ENCODE measurements at places on chromosomes 6 and 20.
A peak's percentile ranks its signal among the peaks of the same experiment; 100 is the strongest.

DNA sequence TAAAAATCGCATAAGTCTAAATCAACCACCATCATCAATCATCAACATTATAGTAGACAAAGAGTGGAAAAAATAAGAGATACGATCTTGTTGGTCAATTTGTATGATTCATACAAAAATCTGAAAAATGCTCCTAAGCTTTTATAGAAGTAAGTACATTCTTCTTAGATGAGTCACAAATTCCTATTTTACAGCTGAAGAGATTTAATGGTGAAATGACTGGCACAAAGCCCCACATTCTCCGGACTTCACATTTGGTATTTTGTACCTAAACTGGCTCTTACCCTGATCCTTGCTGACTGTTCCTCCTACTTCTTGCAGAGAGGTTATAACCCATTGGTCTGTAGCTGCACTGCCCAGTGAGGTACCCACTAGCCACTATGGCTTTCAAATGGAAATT, 29.9 kb upstream of the PREP start:
- no peak for DNase-seq

DNA sequence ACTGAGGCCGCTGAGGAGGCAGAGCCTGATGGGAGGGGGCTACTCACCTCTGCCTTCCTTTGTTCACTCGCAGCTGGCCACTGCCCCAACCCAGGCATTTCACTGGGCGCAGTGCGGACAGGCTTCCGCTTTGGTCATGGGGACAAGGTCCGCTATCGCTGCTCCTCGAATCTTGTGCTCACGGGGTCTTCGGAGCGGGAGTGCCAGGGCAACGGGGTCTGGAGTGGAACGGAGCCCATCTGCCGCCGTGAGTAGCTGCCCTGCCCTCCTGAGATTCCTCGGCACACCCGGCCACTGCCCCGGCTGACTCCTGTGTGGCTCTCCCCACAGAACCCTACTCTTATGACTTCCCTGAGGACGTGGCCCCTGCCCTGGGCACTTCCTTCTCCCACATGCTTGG, 6.0 kb downstream of the C2 start:
- no peak for DNase-seq

DNA sequence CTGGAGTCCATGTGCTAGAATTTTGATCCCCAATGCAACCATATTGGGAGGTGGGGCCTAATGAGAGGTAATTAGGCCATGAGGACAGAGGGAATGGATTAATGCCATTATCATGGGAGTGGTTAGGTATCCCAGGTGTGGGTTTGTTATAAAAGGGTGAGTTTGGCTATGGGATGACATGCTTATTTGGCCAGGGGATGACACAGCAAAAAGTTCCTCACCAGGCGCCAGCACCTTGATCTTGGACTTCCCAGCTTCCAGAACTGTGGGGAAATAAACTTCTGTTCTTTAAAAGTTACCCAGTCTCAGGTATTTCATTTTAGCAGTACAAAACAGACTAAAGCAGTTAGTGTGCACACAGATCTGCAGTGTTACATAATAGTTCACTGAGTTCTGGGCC, 84.1 kb downstream of the ADGB start:
- no peak for DNase-seq

- DNase-seq: no peak
Measured at GRCh38 chr6:142132625-142133024, at the start of gene GJE1. TSS of gene GJE1 (plus strand) at chr6:142132925. CDS start at chr6:142133159, 234 bp downstream.

DNA sequence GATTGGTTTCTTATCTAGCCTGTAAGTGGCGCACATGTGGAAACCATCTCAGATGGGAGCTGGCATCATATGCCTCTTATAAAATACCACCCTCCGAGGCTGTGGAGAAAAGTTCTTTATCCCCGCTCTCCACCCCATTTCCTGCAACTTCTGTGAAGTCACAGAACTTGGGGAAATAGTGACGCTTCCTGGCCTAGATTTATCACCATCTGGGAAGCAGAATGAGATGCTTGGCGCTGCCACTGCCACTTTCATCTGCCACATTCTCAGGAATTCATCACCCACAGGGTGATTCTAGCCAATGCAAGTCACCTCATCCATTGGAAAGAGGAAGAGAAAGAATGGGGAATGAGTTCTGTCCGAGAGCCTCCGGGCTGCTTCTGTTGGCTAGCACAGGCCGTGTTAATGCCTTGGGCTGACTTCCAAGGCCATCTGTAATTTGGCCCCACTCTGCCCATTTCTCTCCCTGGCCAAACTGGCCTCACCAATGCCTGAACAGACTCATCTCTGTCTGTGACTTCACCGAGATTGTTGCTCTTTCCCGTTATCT, 148.8 kb upstream of the SOX4 start:
- no peak for DNase-seq

- DNase-seq: no peak
Measured at GRCh38 chr20:52941808-52942207, 30.4 kb upstream of the TSHZ2 start.

DNA sequence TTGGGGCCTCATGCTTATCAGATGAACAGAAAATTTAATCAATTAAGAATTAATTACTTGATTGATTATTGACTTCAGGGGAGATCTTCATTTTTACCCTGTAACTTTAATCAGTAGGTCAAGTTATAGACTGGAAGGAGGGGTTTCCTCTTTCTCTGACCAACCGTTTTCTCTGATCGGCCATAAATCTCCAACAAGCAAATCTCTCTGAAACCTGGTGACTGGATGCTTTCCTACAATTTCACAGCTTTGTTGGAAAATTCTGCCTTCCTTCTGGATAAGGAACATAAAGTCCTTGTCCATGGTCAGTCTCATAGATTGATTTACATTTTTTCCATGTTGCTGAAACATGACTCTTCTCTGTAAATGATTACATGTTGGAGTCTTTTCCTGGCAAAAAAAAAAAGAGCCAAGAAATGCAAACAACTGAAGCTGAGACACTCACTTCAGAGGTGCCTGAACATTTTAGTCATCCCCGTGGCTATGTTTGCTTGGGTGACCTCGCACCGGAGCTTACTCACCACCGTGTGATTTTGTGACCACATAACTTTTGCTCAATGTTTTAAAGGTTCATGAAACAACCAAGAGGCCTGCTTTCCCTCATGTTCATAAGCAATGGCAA, 31.0 kb downstream of the IRF4 start:
- no peak for DNase-seq

GRCh38 chr6:14921878-14922671, 323.8 kb upstream of the JARID2 start:
- DNase-seq: no peak

GRCh38 chr6:11711003-11711983, 67.3 kb downstream of the ADTRP start:
- no peak for DNase-seq

DNA sequence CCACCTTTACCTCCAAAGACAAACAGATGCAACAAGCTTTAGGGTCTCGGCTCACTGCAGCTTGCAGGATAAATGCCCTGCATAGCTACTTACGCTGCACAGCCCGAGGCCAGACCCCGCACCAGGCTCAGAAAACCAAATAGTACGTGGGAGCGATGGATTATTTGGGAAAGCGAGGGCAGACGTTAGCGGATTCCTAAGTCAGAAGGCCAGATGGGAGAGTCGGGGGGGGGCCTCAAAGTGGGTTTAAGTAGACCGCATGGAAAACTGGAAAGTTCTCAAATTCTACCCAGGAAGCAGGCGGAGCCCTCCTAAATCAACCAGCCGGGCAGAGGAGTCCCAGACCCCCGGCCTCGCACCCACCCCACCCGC, 382 bp downstream of the SFT2D1 start:
- DNase-seq: no peak

- DNase-seq: no peak
Measured at GRCh38 chr20:37380864-37381579, 35.1 kb downstream of the SRC start.

DNA sequence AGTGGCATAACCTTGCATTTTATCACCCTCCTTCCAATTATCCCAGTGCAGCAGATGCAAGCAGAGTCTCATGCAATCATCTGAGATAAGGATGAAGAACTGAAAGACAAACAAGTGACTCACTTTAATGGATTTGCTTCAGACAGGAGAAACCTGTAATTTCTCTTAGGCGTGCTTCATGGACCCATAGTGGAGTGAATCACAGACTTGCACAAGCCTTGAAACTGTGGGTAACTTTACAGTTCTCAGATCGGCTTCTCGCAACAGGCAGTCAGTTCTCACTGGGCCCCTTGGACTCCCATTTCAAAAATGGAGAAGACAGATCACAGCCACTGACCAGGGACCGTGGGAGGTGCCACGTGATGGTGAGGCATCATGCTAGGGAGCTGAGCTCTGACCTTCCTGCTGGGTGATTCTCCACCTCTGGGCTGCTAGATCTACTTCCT, at the start of gene ADGRF4:
Gene ADGRF4 (plus strand): TSS at position 239 of the 446 bp plus-strand sequence. CDS start 8,666 bp downstream, outside the sequence.
- DNase-seq: no peak

- DNase-seq: no peak
Measured at GRCh38 chr20:49762940-49763766, 49.5 kb upstream of the B4GALT5 start.

GRCh38 chr6:7324520-7324919, 11.5 kb upstream of the SSR1 start:
- DNase-seq: no peak

- no peak for DNase-seq
Measured at GRCh38 chr6:33707771-33708170, 3.7 kb downstream of the UQCC2 start.

DNA sequence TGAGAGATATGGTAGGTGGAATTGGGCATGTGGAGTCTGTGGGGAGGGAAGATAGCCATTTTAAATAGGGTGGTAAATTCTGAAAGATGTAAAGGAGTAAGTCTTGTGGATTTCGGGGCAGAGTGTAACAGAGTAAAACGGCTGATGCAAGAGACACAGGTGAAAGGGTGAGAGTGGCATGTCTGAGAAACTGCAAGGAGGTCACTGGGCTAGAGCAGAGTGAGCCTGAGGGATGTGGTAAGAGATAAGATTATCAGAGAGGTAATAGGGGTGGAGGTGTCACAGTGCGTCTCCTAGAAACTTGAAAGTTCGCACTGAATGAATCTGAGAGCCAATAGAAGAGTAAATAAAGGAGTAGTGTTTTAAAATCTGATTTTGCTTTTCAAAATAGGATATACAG, 308.1 kb downstream of the EPM2A start:
- DNase-seq: no peak

DNA sequence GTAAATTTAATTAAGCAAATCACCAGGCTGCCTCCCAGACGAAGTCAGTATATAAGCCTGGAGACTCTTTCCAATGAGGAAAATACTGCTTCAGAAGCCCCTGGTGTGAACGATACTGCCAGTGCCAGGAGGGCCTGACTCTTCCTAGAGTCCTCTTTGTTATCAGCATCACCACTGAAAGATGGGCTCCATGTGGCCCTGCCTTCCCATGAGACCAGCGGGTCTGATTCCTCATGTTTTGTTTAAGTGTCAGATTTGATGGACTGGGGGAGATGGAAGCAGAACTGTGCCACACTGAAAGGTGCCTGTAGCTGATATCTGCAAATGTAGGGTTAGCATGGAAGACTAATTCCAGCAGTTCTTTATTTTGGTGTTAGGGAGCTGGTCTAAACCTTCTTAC, 7.9 kb downstream of the NQO2 start:
- no peak for DNase-seq

DNA sequence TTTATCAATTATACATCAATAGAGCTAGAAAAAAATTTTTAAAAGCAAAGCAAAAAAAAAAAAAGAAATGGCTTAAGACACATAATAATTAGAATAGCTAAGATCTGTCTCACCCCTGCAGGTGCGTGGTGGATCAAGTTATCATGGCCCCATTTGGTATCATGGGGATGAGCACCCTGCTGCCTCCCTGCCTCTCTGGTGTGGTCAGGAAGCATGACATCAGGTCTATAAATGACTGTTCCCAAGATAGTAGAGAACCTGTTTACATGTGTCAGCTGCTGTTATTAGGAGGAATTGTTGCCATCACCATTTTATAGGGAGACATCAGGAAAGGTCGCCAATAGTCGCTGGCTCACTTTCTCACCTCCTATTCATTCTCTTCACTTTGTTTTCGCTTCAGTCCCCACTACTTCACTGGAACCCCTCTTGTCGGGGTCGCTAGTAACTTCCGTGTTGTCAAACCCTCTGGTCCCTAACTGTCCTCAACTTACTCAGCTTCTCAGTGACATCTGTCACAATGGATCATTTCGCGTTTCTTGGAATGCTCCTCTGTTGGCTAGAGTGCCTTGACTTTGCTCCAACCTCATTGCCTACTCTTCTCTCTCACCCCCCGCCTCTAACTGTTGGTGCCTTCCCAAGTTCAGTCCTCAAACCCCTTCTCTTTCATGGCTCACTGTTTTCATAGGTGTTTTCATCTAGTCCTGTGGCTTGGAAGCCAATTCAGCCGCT, 4.7 kb downstream of the DNTTIP1 start:
- DNase-seq: no peak

GRCh38 chr6:143139239-143139784, 78.6 kb downstream of the AIG1 start:
- DNase-seq: no peak

- no peak for DNase-seq
Measured at GRCh38 chr6:111013144-111013915, 31.5 kb downstream of the RPF2 start.

GRCh38 chr20:32482442-32483261, 102.5 kb downstream of the NOL4L start:
- DNase-seq: peak; percentile 42

GRCh38 chr6:31497531-31498476, at the start of gene MICB:
TSS of gene MICB (plus strand) at chr6:31498145. CDS start at chr6:31498194, 49 bp downstream.
- DNase-seq: peak; percentile 84

GRCh38 chr20:39913274-39913673, 775.8 kb downstream of the MAFB start:
- DNase-seq: no peak

GRCh38 chr20:7123457-7123856, 356.0 kb downstream of the BMP2 start:
- no peak for DNase-seq

- DNase-seq: no peak
Measured at GRCh38 chr6:53643481-53643965, 22.0 kb downstream of the KLHL31 start.

DNA sequence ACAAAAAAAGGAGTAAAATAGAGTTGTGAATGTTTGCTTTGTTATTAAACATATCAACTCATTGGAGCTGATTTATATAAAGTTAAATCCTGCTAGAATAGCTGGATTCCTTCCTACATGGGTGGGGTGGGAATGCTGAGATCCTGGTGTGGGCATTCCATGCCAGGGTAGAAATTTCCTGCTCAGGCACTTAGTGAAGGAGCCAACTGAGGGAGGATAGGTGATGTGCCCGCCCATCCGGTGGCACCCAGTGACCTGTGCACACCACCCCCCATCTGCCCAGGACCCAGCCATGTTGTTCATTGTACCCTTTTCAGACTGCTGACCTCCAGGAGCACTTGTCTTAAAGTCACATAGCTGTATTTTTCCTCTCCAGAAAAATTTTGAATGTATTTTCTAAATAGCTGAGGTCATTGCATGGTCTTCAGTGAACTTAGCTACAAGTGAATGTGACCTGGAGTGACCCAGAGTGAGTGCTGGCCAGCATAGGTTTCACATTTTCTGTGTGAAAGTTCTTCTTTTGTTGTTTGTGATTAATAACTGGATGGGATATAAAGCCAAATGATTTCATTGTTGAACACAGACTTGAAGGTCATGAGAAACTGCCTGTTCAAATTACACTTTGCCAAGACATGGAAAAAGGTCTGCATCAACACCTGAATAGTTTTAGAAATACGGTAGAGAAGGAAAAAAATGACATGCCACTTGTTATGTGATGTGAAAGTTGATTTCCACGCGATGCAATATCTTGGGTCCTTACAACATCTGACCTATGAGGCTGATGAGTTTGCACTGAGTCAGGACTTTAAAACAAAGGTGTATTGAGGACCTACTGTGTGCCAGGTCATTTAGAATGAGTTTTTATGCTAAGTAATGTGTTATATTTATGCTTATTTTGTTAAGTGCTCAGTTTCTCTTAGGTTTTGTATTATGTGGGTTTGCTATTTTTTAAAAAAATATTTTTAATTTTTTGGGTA, 77.2 kb downstream of the UTRN start:
- no peak for DNase-seq

Measured in naive thymus-derived CD8-positive, alpha-beta T cell (primary cell).